H7 (cell line): ENCODE measurements at places on chromosomes 13 and 19.

- DNase-seq = no peak
Observed at GRCh38 chr13:111005364-111005763, 90.5 kb upstream of the ANKRD10 start.

DNA sequence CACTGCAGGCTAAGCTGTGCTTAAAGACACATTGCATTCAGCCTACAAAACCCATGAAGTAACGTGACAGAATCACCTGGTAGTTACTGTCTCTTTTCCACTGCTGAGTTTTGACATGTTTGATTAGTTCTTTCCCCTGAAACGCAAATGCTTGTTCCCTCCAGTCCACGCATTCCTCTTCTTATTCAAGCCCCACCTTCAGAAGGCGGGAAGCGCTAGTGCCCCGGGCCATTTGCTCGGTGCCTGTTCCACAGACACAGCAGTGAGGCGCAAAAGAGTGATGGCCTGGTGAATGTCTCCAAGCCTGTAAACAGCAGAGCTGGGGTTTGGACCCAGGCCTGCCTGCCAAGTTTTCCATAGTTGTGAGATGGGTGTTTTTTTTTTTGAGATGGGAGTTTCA lies 10.9 kb downstream of the ACP4 start:
- DNase-seq = no peak

DNA sequence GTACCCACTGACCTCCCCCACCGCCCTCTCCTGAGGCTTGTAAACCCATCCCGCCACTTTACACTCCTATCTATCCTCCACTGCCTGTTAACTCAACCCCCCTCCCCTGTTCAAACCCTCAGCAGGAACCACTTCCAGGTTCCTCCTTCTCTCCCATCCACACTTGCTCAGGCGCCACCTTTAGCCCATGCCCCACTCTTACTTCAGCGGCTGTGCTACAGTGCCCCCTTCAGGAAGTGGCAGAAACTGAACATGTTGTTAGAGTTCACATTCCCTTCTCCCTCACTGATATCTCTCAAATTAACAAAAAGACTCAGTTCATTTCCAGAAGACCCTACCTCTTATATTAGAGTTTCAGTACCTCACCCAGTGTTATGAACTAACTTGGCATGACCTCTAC lies 49.4 kb downstream of the ZNF91 start:
- peak; percentile 39 for DNase-seq

DNA sequence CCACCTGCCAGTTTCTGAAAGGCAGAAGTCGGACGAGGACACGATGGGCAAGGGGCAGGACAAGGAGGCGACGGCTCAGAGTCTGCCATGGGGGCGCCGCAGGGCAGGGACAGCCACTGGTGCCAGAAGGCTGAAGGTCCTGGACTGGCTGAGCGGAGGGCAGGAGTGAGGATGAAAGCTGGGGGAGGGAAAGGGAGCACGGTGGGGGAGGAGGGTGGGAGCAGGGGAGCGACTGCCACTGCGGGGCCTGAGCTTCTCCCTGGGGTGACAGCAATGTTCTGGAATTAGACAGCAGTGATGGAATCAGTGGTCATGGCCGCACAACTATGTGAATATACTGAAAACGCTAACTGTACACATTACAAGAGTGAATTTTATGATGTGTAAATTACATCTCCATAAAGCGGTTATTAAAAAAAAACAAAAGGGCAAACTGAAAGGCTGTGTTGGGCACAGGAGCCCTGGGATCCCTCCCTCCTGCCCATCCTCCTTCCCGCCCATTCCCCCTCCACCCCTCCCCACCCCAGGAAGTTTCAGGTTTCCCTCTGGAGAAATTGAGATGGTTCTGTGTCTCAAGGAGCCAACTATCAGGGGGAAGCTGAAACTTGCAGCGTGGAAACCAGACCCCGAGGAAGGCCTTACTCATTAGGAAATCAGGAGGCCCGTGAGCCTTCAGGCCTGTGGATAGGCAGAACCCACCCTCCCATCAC lies 15.9 kb downstream of the MLLT1 start:
- peak; percentile 82 for DNase-seq

GRCh38 chr13:39134574-39134973 lies 96.3 kb downstream of the NHLRC3 start:
- no peak for DNase-seq

GRCh38 chr13:21796775-21797514 lies 126.1 kb downstream of the FGF9 start:
- no peak for DNase-seq

GRCh38 chr19:49326165-49326704 lies 1.2 kb upstream of the SLC6A16 start:
- no peak for DNase-seq

DNA sequence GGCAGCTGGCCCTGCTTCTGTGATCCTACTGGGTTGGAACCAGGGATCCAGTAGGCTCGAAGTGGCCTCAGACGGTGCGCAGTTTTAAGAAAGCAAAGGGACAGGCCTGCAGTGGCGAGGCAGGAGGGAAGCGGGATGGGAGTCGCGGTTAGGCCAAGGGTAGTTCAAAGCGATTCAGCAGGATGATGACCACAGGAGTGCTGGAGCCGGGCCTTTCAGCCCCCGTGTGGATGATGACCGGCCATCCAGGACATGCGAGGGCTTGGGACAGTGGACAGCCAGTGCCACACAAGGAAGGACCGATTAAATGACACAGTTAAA lies 854 bp downstream of the RNASEH2B start:
- DNase-seq = peak; percentile 62

DNA sequence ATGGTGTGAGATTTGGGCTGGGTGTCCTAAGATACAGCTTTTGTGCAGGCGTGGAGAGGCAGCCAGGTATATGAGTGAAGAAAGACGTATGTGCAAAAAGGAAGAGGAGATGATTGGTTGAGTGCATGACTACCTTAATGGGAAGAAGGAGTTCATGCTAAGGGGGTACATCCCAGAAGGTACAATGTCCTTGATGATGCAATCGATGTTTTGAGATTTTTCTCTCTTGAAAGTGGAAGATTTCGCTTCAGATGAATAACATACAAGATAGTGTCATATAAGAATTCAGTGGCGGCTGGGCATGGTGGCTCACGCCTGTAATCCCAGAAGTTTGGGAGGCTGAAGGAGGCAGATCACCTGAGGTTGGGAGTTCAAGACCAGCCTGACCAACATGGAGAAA lies 357.1 kb downstream of the KLF12 start:
- no peak for DNase-seq

DNA sequence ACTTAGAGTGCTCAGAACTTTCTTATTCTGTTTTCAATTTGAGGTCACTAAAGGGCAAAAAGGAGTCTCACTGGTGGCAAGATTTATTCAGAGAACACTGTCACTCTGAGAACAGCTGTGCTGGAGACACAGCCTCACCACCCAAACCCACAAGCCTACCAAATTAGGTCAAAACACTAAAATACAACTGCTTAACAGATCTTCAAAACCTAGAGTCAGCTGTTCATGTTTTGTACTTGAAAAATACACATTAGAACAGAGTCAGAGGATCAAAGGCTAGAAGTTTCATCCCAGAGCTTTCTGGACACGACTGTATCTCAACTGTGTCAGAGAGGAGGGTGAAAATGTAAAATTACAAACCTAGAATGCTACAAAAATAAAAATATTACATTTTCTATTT lies 89.3 kb downstream of the MIPEP start:
- DNase-seq = no peak

GRCh38 chr13:76708138-76708688 lies 178.0 kb downstream of the KCTD12 start:
- no peak for DNase-seq

DNA sequence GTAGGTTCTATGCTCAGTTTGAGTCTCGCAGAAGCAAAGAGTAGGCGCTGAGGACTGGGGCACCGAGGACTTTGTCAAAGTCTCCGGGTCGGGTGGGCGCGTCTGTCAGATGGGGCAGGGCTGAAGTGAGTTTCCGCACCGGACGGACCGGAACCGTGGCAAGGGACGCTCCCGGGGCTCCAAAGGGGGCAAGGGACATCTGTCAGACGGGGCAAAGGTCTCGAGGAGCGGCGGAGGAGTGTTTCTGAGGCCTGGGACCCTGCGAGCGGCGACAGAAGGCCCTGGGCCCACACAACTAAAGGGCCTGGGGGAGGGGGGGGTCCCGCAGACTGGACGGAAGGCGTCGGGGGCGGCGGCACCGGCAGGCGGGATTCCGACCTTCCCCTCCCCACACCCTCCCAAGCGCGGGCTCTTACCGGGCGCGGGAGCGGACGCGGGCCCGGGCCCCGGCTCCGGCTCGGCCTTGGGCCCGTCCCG lies 13.3 kb upstream of the AKAP8L start:
- peak; percentile 86 for DNase-seq

DNA sequence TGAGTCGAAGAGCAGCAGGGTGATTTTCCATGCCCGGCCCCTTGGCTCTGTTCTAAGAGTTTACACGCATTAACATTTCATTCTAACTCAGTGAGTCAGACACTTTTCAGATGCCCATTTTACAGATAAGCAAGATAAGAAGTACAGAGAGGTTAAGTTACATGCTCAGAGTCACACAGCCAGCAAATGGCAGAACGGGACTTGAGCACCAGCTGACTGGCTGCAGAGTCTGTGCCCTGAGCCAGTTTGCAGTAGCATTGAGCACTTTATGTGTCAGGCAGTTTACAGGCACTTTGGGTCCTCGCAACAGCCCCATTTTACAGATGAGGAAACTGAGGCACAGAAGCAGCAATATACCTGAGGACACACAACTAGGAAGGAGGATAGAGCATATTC lies 19.0 kb downstream of the CCDC8 start:
- no peak for DNase-seq

DNA sequence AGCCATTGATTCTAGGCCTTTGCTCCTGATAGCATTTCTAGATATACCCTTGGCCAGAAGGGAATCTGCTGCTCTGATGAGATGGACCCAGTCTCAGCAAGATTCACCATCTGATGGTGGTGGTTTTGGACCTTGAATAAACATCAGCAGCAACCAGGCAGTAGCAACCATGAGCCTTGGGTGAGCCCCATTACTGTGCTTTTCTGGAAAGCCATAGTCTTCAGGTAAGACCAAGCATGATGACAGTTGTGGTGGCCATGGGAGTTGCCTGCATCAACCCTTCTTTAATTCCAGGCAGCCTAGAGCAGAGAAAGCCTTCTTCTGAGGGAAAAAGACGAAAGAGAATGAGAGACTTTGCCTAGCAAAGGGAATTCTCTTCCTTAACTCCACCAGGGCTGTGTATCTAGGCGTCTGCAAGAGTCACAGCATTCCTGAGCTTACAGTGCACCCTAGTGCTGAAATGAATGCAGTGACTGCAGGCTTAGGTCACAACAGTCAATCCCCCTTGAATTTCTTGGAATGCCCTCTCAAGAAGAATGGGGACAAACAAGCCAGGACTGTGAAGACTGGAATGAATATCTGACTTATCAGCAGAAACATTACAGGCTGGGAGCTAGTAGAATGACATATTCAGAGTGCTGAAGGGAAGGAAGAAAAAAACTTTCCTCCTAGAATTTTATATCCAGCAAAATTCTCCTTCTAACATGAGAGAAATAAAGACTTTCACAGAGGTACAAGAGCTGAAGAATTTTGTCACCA lies 942.4 kb upstream of the PCDH20 start:
- DNase-seq = peak; percentile 26

GRCh38 chr19:4086411-4086867 lies 19.7 kb upstream of the ZBTB7A start:
- no peak for DNase-seq

- no peak for DNase-seq
Observed at GRCh38 chr19:43265664-43266025, 3.7 kb downstream of the PSG9 start.

GRCh38 chr13:91592056-91593014 lies 193.9 kb downstream of the GPC5 start:
- DNase-seq = no peak

DNA sequence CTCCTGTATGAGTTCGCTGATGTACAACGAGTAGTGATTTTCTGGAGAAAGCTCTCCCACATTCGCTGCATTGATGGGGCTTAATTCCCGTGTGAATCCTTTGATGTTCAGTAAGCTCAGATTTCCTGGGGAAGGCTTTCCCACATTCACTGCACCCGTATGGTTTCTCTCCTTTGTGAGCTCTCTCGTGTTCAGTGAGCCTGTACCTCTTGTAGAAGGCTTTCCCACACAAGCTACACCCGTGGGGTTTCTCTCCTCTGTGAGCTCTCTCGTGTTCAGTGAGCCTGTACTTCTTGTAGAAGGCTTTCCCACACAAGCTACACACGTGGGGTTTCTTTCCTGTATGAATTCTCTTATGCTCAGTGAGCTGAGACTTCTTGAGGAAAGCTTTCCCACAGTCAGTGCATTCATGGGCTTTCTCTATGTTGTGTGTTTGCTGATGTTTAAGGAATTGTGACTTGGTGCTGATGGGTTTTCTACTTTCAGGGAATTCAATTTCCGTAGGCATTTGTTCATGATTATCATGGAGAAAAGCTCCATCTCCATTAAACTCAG lies 3.5 kb upstream of the ZNF577 start:
- no peak for DNase-seq

DNA sequence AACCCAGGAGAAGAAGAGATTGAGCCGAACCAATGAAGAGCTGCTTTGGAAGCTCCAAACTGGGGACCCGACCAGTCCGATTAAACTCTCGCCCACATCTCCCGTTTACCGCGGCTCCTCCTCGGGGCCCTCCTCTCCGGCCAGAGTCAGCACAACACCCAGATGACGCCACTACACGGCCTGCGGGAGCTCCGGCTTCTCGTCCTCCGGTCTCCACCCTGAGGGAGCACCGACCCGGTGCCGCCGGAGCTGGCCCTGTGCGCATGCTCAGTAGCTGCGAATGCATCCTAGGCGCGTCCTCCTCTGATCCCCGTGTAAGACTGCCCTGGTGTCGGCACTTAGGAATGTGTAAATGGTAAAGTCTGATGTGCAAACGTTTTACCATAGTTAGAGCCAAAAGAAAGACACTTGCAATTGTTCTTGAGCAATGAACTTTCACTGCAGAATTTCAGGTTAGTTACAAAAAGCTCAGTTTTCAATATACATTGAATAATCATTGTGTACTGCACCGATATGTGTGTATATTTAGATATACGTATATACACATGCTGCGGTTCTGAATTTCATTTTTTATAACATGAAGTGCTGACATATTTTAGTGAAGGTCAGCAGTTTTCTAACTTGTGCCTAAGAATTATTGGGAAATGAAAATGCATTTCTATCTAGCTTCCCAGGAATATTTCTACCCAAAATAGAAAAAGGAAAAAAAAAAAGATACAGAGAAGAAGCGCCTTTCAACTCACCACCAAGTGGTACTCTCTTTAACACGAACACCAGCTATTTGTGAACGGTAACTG lies 92.2 kb downstream of the SLC7A1 start:
- DNase-seq = peak; percentile 95

GRCh38 chr13:90055121-90055520 lies 1292.4 kb upstream of the MIR17HG start:
- DNase-seq = no peak

DNA sequence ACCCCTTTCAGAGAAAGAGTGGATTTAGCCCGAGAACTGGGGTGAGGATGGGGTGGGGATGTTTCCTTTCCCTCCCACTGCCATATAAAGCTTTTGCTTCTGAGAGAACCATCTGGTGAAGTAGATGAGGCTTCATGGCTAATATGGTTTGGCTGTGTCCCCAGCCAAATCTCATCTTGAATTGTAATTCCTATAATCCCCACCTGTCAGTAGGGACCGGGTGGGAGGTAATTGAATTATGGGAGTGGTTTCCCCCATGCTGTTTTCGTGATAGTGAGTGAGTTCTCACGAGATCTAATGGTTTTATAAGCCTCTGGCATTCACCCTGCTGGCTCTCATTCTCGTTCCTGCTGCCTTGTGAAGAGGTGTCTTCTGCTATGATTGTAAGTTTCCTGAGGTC lies 270.9 kb downstream of the LMO7 start:
- DNase-seq = no peak

- no peak for DNase-seq
Observed at GRCh38 chr19:3493651-3494050, 6.8 kb downstream of the DOHH start.
